T-helper 22 cell (primary cell): ENCODE measurements at places on chromosomes 1 and 21.

GRCh38 chr1:229035054-229035747 is 235.7 kb upstream of the RAB4A start:
- DNase-seq: no peak

DNA sequence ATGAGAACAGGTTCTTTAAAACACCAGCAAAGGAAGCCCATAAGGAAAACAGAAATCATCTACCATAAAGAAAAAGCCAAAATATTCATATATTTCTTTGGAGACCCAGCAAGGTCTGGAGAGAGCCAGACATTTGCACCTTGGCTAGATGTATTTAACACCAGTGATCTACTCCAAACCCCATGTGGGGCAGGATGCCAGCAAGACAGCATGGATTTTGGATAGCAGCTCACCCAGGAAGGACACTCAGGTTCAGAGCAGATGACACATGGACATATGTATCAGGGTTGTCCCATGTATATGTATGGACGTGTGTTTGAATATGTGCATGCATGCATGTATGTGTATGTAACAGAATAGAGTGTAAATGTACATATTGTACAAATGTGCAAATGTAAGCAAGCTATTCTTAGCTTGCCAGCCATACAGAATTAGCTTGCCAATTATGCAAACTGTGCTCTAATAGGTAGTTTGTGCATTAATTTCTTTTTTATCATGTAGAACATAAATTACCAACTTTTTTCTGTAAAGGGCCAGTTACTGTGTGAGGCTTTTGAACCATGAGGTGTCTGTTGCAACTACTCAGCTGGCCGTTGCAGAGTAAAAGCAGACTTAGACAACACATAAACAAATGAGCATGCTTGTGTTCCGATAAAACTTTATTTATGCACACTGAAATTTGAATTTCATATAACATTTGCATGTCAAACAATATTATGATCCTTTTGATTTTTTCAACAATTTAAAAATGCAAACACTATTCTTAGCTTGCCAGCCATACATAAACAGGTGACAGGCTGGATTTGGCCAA is 73.5 kb upstream of the KAZN start:
- DNase-seq: no peak

- DNase-seq: no peak
Measured at GRCh38 chr1:144551107-144551542, 41.6 kb upstream of the PPIAL4F start.

DNA sequence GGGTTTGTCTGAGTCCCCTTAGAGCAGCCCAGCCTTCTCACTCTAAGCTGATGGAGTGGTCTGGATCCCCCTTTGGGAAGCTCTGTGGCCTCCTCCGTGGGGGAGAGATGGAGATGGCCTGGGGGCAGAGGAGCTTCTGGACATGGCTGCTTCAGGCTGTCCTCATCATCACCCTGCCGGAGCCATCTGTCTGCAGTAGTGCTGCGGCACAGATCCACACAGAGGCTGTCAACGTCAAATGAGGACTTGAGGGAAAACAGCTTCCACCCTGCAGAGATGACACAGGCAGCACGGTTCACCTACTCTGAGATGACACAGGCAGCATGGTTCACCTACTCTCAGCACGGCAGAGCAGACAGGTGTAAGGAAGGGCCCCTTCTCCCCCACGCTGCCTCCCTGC is 134.3 kb downstream of the IGSF21 start:
- DNase-seq: no peak

GRCh38 chr1:47434051-47434842 is 3.6 kb upstream of the FOXD2 start:
- no peak for DNase-seq

DNA sequence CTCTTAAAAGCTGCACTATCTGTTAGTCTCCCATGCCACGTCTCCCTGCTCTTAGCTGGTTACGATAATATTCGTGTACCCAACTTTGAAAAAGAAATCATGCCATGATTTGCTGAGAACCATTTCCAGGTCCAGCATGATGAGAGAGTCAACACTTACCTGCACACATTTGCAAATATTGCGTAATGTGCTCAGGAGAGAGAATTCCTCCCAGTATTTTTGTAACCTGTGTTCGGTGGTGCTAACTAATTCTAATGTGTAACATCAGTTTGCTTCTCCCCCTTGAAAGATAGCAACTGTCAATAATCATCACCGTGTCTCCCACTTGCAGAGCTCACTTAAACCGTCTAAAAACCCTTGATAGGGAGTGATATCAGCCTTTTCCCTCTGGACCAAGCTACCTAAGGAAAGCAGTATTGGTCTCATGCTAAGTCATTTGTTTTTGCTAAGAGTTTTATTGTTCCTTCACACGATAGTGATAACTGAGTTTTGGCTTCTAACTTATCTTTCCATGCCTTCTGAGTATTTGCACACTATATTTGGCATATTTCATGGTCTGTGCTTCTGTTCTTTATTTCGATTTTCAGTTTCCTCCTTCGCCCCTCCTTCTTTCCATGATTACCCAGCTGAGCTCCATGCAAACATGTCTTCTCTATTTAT is 61.1 kb upstream of the IRF2BP2 start:
- DNase-seq: no peak

DNA sequence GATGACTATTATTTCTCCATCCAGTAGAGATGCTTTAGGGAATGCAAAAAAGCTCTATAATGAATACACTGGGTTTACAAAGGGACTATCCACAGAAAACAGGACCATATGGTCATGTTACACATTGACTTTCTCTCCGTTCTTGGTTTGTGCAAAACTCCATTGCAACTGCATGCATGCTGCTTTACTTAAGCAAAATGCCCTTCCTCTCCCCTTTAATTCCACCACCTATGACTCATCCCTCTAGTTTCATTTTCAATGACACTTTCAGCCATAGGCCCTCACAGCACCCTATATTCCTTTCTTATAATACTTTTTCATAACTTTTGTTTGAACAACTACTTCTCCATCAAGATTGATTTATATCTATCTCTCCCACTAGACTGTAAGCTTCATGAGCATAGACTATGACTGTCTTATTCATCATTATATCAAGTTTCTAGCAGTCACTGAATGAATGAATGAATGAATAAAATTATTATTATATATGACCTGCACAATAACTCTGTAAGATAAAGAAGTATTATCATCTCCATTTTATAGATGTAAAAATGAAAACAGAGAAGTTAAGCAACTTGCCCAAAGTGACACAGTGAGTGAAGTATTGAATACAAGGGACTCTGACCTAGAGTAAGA is 248.9 kb downstream of the PLPP3 start:
- DNase-seq: no peak

GRCh38 chr21:45074818-45075595 is 627 bp downstream of the ADARB1 start:
- no peak for DNase-seq

DNA sequence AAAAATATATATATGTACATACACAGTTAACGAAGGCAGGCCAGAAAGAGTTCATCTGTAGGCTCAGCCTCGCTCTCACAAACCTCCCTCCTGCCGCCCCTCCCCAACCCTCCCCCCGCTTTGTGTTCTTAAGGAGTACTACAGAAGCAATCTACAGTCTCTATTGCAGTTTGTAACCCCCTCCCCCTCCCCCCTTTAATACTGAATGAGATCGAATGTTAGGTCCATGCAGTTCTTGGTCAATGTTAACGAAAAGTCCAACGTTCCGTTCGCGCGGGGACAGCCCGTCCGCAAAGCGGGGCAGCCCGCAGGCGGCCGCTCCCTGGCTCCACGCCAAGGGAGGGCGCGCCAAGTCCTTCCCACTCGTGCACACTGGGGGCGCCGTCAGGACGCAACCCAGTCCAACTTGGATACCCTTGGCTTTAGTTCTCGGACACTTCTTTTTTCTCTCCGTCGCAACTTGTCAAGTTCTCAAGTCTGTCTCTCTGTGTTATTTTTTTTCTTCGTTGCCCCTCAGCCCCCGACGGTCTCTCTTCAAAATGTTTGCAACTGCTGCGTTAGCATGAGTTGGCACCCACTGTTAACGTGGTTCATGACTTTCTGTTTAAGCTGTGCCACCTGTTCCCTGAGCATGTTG is 2.2 kb downstream of the JUN start:
- peak; percentile 19 for DNase-seq

GRCh38 chr21:44018813-44019567 is 6.9 kb downstream of the TRAPPC10 start:
- DNase-seq: no peak

- no peak for DNase-seq
Measured at GRCh38 chr1:3097861-3098260, 28.9 kb downstream of the PRDM16 start.

GRCh38 chr21:36765229-36765628 is 66.3 kb downstream of the SIM2 start:
- no peak for DNase-seq

DNA sequence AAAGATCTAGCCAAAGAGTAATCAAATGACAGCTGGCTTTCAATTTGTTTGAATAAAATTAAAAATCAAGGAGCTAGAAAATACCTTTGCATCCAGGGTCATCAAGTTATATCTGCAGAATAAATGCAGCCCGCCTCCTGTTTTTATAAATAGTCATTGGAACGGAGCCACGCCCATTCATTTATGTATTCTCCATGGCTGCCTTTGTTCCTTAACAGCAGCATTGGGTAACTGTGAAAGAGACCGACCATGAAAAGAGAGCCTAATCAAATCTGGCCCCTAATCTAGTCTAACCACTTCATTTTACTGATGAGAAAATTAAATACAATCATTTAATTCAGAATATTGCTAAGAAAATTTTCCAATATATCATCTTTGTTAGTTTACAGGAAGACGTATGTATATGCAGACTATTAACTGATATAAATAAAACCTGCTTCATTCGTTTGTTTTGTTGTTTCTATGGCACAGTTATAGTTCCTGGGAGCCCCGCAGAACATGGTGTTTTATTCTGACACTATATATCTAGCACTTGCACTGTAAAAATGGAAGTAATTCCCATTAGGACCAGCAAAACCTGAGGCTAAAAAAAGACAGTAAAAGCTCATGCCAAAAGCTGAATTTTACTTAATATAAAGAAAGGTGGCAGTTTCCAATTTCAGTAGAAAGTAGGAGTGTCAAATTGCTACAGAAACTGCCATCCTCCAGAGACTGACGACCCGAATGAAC is 111.8 kb upstream of the PALMD start:
- no peak for DNase-seq

DNA sequence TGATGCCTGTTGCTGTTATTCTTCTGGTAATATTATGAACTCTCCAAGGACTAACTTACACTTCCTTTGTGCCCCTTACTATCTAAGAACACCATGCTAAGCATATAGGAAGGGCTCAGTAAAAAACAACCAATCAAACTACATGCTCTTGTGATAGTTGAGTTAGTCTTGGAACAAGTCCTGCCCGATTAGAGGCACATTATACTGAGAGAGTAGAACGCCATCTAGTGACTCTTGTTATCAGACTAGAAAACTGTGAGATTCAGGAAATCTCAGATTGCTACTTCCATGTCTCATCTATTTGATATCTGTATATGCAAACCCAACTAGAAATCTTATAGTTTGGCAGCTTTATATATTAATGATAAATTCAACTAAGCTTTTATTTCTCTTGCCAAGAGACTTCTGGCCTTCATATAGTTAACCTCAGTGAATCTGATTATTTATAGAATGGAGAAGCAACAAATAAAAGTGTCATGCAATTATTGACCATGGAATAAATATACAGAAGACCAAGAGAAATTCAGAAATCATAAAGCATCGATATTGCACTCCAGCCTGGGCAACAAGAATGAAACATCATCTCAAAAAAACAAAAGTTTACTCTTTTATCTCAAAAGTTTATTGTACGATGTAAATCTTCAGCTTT is 7.8 kb upstream of the SRRM1 start:
- DNase-seq: no peak
